ENCODE measurements at places on chromosomes 2 and 18.

- DNase-seq = no peak
Observed at GRCh38 chr2:121008975-121009374, 273.3 kb downstream of the GLI2 start.

DNA sequence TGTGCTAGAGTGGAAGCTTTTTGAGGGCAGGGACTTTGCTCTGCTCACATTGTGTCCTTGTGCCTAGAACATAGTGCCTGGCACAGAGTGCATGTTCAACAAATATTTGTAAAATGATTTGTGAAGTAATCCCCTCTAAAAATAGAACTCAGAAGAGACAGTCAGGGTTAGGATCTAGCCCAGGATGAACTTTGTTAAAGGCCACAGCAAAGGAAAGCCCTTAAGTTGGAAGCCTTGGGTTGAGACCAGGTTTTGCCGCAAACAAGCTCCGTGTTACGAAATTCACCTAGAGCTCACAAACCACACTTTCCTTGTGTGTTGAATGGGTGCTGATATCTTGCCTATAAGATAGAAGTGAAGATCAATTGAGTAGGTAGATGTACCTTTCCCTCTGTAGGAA, 84.2 kb downstream of the SETBP1 start:
- DNase-seq = no peak

GRCh38 chr2:114049826-114050225, 159.9 kb downstream of the ACTR3 start:
- DNase-seq = no peak

- DNase-seq = no peak
Observed at GRCh38 chr2:77284353-77284752, 237.8 kb downstream of the LRRTM4 start.

- no peak for DNase-seq
Observed at GRCh38 chr18:78238404-78239089, 741.1 kb upstream of the SALL3 start.

- DNase-seq = no peak
Observed at GRCh38 chr2:104774631-104775030, 79.3 kb upstream of the POU3F3 start.

DNA sequence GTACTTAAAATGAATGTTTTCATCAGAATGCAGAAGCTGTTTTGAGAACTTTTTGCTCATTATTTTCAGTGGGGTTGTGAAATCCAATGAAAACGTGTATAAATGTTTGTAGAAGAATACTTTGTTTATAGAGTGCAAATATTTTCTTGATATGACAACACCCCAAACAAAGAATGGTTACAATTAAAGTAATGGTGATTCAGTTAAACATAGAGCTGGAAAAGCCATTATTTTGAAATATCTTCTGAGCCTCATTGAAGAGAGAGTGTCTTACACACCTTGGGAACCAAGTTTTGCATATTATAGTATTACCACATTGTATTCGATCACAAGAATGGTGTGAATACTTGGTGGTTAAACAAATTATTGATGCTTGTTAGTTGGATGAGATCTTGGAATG, 48.7 kb downstream of the SPTBN1 start:
- no peak for DNase-seq

GRCh38 chr2:234846599-234847363, 105.0 kb upstream of the SH3BP4 start:
- DNase-seq = no peak
